Glutamatergic neuron (in vitro differentiated cells): ENCODE measurements at places on chromosomes 16 and 17.

DNA sequence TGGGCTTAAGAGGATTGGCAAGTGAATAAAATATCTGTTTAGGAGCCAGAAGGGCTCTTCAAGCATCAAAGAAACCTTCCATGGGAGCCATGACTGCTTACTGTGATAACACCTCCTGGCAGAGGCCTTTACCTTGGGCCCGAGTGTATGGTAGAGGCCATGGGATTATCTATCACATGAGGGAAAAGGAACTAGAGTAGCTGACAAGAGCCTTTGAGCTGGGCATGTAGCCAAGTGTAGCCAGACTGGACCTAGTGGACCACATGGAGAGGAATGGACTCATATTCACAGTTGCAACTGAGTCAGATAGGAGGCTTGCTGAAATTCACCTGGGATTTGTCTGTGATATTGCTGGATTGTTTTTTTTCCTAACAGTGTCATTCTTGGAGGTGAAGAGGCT, 276.0 kb upstream of the ZFHX3 start:
- no peak for DNase-seq

DNA sequence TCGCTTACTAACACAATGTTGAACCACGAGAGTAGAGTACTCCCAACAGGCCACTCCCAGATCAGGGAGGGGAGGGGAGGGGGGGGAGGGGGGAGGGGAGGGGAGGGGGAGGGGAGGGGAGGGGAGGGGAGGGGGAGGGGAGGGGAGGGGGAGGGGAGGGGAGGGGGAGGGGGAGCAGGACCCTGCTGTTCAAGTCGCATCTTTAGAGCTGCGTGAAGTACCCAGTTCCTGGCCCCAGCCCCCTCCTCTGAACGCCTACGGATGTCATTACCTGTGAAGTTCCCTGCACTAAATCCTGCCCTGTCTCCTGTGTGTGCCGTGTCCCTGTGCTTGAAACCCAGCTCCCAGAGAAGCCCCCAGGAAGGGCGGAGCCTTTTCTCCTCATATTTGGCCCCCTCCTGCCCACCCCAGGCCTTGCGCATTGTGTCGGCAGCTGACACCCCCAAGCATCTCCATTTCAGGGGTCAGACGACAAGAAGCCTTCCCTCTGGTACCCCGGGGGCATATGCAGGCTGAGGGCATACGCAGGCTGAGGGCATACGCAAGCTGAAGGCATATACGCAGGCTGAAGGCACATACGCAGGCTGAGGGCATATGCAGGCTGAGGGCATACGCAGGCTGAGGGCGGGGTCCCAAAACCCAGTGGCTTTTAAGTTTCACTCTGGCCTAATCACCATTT, 330.2 kb downstream of the C16orf95 start:
- DNase-seq, result peak; percentile 28

GRCh38 chr17:40179923-40180659, 2.8 kb downstream of the RAPGEFL1 start:
- no peak for DNase-seq

DNA sequence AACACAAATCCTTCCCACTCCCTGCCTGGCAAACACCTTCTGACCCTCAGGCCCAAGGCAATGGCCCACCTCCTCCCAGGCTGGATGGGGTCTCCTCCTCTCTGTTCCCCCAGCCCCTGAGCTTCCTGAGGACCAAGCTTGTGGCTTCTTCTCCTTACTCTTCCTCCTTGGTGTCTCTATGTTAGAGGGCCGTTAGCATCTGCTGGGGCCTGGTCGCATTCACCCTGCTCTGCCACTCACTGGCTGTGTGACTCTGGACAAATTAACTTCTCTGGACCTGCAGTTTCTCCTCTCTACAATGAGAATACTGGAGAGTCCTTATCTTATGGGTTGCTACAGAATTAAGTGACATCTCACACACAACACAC, 725 bp upstream of the MT2A start:
- DNase-seq, result no peak

GRCh38 chr16:12575288-12575687, 228.4 kb downstream of the CPPED1 start:
- no peak for DNase-seq

DNA sequence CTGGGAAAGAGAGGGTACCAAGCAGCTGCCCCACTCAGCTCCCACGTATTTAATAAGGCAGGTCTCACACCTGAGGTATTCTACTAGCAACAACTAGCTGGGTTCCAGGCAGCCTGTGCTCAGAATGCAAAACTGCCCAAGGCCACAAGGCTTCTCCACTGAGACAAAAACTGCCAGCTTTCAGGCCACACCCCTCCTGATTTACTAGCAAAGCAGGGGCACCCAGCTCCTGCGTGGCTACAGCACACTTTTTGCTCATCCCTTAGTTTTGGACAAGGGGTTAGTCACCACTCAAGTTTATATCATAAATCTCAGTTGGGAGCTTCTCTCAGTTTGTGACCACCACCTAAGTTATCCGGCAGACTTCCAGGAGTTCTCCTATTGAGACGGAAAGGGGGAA, 494.6 kb downstream of the CDH11 start:
- DNase-seq, result no peak

- no peak for DNase-seq
These were observed 117.5 kb downstream of the NOG start for GRCh38 chr17:56710986-56711385.

DNA sequence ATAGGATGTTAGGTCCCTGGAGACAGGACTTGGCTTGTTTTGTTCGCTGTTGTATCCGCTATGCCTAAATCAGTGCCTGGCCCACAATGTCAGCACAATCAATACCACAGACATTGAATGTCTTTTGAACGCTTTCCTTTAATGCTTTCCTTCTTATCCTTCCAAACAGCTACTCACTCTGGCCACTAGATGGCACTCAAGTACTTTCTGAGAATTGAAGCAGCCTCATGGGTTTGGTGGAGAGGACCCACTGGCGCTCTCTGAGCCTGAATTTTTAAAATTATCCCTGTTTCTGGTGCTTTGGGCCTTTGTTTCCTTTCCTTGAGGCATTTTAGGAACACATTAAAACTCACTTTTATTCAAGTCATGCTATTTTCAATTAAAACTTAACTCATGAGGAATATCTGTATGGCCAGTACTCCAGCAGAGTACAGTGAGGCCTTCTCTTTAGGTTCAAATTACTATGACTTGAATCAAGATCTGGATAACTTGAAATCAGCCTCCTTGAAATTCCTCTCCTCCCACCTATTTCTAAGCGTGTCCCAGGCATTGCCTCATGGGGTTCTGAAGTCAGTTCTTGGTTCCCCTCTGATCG, 3.2 kb upstream of the NLRP1 start:
- DNase-seq, result no peak

DNA sequence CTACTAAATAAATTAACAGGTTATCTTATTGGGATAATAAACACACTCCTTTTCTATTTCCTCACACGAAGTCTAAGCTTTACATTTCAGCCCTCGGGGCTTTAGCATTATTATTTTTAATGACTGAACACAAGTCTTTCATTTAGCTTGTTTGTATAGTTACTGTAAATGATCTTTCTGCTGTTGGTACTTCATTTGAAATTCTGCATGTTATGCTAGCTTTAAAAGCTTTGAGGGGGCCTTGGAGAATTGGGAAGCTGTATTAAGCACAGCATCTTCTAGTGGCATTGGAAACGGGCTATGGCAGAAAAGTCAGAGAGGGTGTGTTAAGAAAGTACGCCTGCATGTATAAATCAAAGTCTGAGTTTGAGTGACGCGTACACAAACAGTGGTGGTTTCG, 243.7 kb downstream of the FTO start:
- no peak for DNase-seq

GRCh38 chr17:77496831-77497577, 356.2 kb downstream of the SEC14L1 start:
- no peak for DNase-seq

DNA sequence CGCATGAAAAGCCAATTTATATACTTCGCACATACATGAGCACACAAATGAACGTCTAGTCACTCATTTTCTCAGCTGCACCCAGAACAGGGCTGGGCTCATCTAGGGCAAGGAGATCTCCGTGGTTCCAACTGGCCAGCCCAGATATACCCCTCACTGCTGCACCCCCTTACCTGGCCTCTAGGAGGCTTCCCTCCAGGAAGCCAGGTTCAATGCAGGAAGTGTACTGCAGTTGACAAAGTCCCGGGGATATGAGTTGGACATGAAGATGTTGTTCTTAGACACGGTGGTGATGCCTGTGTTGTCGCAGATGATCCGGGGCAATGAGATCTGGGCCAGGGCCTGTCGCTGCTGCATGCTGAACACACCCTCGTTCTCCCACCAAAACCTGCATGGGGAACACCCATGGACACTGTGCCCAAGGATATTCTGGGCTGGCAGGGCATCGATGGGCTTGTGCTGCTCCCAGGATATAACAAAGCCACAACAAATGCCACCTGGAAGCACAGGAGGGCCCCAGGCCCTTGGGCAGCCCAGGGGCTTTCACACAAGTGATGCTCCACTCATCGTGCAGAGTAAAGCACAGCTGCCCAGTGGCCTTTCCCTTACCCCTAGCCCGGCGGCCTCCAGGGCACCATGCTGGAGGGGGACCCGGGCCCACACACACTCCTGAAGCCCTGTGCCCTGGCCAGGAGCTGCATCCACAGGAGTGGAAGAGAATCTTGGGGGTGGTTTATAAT, 10.1 kb downstream of the MPO start:
- no peak for DNase-seq

DNA sequence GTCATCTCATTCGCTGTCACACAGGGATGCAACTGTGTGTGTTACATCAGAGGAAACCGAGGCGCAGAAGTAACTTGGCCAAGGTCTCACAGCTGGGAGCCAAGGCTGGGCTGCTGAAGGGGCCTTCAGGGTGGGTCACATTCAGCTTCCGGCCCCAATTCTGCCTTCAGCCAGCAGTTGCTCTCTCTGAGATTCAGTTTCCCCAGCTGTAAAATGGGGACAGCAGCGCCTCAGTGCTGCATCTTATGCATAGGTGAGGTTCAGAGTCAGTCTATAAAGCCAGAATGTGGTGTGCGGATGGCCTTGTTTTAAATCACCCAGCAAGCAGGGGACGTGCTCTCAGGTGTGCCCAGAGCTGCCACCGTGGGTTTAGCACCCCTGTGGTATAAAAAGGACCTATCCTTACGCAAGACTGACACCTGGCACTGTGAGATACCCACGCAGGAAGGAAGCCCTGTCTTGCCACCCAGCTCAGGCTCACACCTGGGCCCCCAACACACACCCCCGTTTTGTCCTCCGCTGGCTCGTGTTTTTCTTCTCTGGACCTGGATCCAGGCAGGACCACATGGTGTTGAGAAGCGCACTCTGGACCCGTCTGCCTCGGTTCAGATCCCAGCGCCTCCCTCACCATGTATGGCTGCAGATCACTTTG, 94.6 kb upstream of the GSE1 start:
- no peak for DNase-seq

GRCh38 chr17:82952019-82952418, 112.2 kb upstream of the ZNF750 start:
- no peak for DNase-seq

- DNase-seq, result no peak
These were observed 412.0 kb downstream of the SHISA9 start for GRCh38 chr16:13313351-13313750.

DNA sequence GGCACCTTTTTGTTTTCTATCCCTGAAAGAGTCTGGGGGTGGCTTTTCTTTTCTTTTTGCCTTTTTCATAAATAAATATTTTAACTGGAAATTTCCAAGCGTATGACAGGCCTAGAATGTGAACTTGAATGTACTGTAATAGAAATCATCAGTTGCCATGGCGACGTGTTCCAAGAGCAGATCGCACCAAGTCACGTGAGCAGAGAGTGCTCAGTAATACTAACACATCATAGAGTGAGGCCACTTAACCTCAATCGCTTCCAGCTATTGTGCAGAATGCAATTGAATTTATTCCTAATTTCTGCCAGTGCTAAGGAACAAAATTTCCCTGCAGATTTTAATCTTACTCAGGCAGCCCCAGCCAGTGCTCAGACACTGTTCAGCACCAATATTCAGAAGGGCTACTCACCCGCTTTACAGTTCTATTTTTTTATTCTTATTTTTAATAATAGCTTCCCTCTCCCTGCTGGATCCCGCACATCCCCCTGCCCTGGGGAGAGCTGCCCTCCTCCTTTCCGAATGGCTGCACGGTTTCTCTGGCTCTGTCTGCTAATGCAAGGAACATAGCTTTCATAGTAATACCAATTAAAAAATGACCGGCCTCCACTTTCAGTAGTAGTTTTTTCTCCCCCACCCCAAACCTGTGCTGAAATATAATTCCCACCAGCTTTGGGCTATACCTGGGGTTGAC, 26.2 kb upstream of the PMFBP1 start:
- peak; percentile 24 for DNase-seq

- DNase-seq, result peak; percentile 94
These were observed 6.7 kb downstream of the RHBDF1 start for GRCh38 chr16:65745-66144.
